ENCODE measurements at places on chromosomes 1 and 21. TPM values are rescaled to one million over a fixed set of nuclear protein-coding genes. Genes with fewer than 3 reads are reported as not detected.

The IBA57 gene
- 16.6 TPM for total RNA-seq

The ALPL gene
- 20.3 TPM for total RNA-seq

- no peak for DNase-seq
These were observed 57.5 kb upstream of the ETV3 start for GRCh38 chr1:157195521-157196244.

DNA sequence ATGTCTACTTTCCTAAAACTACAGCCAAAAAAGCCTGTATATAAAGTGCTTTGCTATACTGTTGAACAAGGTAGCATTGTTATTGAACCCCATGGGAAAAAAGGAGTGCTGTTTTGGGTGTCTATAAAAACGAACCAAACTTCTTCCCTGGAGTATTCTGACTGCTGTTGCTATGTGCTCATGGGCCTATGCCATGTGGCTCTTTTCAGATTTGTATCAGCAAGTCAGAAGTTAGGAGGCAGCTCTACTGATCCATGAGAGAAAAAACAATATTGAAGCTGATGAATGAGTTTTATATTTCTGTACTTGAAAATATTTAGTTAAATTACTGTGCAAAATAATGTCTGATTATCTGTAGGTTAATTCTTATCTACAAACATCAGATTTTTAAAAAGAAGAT, 66.5 kb downstream of the ADGRL2 start:
- DNase-seq = no peak

The CELA3B gene
- not detected for total RNA-seq

DNA sequence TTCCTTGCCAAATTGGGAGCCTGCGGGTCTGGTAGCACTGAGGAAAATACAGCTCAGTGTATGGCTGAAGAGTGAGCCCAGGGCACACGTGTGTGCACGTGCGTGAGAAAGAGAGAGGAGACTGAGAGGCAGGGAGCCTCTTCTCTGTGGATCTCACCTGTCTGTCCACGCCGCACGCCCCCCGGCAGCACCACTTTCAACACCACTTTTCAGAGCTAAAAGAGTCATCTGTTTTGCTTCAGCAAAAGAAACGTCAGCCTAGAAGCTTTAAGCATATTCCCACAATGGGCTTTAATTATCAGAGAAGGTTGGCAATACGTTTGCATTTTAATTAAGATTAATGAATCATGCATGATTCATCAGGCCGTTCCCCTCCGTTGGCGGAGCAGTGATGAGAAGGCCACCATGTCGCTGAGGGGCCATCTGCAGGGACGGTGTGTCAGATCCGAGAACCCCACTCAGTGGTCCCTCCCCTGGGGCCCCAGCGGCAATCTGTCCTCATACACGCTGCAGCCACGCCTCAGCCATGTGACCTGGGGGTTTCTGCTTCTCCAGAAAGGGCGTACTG, 56.8 kb downstream of the SIK1 start:
- DNase-seq = no peak

- no peak for DNase-seq
These were observed 26.9 kb upstream of the RGL1 start for GRCh38 chr1:183778045-183778444.

- DNase-seq = no peak
These were observed 197.7 kb downstream of the GREM2 start for GRCh38 chr1:240414237-240414636.

DNA sequence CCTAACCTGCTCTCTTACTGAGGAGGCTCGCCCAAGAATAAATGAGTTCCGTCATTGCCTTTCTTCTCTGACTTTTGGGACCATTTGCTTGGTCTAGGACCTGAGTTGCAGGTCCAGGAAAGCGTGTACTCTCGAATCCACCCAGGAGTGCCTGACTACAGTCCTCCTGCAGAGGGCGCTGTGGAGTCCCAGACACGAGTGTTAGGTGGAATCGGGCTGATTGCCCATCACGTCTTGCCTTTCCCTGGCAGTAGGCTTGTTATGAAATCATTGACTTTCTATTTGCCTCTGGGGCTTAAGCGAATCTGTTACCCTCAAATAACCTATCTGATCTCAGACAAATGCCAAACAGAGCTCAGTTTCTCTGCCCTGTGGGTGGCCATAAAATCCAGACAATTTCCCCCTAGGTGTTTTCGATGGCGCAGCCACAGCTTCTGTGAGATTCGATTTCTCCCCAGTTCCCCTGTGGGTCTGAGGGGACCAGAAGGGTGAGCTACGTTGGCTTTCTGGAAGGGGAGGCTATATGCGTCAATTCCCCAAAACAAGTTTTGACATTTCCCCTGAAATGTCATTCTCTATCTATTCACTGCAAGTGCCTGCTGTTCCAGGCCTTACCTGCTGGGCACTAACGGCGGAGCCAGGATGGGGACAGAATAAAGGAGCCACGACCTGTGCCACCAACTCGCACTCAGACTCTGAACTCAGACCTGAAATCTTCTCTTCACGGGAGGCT, at the start of gene IL20:
Gene IL20 (plus strand): TSS at position 685 of the 733 bp plus-strand sequence. CDS start 230 bp downstream, outside the sequence.
- peak; percentile 85 for DNase-seq

DNA sequence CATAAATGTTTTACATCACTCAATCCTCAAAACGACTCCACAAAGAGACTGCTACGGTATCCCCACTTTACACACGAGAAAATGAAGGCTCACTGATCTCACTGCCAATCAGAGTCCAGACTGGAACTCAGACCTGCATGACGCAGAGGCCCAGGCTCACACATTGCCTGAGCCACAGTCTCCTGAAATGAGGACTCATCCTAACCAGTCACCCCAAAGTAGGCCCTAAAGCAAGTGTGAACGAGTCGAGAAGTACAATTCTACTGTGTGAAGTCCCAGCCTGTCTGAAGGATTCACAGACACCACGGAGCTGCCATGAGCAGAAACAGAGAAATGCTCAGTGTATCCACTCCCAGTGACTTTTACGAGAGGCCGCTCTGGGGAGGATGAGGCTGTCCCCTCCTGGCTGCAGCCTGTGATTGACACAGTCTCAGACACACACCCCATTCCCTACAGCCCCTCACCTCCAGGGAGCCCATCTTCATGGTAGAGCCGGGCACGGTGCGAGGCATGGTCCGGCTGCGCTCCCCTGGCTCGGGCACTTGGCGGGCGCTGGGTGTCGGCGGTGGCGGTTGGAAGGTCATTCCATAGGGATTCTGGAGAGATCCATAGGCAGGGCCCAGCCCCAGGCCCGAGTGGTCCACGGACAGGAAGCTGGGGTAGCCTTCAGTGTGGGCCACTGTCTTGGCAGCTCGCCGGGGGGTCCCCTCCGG, 26.7 kb upstream of the COL16A1 start:
- no peak for DNase-seq

- no peak for DNase-seq
These were observed 177.2 kb downstream of the LMX1A start for GRCh38 chr1:165179306-165179705.

The TMEM200B gene
- total RNA-seq = 2.1 TPM

GRCh38 chr1:109929170-109929569, 18.5 kb downstream of the CSF1 start:
- DNase-seq = peak; percentile 64

DNA sequence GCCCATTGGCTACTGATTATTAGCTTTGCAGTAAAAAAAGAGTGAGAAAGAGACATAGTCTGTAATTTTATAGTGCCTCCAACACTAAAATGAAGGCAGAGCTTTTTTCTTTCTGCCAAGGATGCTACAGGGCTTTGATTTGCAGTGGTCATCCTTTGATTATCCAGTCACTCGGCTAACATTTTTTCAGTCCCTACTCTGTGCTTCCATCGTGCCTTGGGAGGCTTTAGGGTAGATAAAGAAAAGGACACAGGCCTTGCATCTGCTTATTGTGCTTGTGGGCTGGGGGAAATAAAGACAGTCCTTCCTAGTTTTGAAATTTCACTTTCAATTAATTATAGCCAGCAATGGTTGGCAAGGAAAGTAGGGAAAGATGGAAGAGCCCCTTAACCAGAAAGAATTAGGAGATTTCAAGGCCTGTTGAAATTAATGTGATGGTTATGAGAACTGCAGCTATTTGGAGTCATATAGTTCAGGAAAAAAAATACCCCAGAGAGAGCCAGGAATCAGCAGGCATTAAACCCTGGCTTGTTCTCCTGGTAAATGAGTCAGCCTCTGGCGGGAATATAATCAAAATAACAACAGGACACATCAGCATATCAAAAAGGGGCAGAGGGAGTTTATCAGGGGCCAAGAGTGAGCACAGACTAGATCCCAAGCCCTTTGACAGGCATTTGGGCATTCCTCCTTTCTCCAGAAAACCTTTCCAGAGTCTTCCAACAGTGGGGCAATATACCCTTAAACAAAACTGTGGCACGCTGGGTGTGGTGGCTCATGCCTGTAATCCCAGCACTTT, 27.4 kb downstream of the CACHD1 start:
- DNase-seq = no peak

GRCh38 chr1:206770531-206771337, at the start of gene IL19:
IL19 (plus strand) TSS chr1:206770773; CDS start chr1:206836663, 65,890 bp downstream.
- DNase-seq = no peak

DNA sequence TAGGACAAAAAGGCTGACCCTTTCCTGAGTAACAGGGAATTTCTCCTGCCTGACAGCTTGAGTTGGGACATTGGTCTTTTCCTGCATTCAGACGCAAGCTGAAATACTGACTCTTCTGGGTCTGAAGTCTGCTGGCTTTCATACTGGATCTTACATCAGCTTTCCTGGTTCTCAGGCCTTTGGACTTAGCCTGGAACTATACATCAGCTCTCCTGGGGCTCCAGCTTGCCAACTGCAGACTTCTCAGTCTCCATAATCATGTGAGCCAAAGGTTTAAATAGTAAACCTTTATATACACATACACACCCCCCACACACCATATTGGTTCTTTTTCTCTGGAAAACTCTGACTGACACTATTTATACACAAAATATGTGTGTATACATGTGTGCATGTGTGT, 59.0 kb upstream of the KCND3 start:
- no peak for DNase-seq

GRCh38 chr1:246355411-246356230, 151.5 kb downstream of the SMYD3 start:
- no peak for DNase-seq

GRCh38 chr21:21003701-21004100, 5.5 kb downstream of the NCAM2 start:
- DNase-seq = no peak

DNA sequence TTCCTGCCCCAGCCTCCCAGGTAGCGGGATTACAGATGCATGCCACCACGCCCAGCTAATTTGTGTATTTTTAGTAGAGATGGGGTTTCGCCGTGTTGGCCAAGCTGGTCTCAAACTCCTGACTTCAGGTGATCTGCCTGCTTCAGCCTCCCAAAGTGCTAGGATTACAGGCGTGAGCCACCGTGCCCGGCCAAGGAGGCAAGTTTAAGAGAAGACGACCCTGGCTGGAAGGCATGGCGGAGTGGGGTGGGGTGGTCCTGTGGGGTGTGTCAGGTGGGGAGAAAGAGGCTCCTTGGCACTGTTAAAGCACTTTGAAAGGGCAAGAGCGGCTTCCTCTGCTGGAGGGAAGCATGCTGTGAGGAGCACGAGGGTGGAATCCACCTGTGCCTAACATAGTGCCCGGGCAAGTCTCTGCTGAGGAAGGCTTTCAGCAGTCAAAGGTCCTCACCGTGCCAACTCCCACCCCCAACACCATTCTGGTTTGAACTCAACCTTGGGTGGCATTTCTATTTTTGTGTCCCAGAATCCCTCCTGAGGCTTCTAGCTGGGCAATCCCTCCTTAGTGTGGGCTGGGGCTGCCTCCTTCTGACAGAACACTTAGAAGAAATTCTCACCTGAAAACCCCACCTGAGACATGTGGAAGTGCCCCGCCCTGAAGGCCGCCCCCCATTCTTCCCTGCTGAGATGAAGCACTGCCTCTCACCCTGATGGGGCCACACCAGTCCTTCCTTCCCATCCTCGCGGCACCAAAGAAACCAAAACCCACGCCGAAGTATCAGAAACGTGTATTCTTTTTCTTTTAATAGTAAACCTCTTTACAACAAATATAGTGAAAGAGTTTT, 37.4 kb downstream of the MEF2D start:
- DNase-seq = no peak

The SYT6 gene
- 0.22 TPM for total RNA-seq

DNA sequence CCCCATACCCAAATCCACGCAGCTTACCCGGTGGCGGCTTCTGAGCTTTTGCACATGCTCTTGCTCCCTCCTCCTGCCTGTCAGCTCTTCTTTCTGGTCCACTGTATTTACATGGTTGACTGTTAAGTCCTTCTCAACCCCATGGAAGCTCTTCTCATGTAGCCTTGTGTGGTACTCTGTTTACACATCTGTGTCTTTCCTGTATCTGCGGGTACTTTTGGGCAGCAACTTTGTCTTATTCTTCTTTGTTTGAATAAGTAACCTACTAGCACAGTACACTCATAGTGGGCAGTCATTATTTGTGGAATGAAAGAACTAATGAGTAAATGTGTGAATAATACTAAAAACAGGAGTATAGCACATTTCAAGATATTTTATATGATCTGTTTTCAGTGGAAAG, 88.5 kb upstream of the GPR88 start:
- DNase-seq = no peak

- no peak for DNase-seq
These were observed 25.0 kb downstream of the SZT2 start for GRCh38 chr1:43414634-43415223.

The TOMM20 gene
- total RNA-seq = 81.9 TPM

- DNase-seq = no peak
These were observed 29.1 kb upstream of the KIAA0040 start for GRCh38 chr1:175221557-175222175.

GRCh38 chr1:13828454-13829151, 128.6 kb downstream of the PRDM2 start:
- no peak for DNase-seq

DNA sequence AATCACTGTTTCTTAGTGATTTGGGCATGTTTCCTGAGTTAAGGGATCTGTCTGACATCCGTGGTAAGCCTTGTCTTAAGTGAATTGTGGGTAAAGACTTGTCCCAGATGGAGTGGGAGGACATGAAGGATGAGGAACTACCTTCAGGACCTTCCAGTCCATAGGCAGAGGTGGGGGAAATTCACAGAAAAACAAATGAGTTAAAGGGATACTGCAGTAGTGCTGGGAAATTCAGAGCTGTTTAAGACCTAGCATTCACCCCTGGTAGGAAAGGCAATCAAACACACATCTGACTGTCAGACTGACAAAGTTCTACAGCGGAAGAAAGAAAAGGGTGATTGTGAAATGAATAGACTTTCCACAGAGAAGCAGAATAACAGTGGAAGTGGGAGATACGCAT, 3.0 kb downstream of the GNAT2 start:
- no peak for DNase-seq

GRCh38 chr1:173469656-173470055, 7.5 kb upstream of the PRDX6 start:
- DNase-seq = no peak
